ENCODE measurements at places on chromosomes 11 and 22.

- no peak for DNase-seq
Measured at GRCh38 chr11:26287067-26287518, 44.8 kb upstream of the ANO3 start.

DNA sequence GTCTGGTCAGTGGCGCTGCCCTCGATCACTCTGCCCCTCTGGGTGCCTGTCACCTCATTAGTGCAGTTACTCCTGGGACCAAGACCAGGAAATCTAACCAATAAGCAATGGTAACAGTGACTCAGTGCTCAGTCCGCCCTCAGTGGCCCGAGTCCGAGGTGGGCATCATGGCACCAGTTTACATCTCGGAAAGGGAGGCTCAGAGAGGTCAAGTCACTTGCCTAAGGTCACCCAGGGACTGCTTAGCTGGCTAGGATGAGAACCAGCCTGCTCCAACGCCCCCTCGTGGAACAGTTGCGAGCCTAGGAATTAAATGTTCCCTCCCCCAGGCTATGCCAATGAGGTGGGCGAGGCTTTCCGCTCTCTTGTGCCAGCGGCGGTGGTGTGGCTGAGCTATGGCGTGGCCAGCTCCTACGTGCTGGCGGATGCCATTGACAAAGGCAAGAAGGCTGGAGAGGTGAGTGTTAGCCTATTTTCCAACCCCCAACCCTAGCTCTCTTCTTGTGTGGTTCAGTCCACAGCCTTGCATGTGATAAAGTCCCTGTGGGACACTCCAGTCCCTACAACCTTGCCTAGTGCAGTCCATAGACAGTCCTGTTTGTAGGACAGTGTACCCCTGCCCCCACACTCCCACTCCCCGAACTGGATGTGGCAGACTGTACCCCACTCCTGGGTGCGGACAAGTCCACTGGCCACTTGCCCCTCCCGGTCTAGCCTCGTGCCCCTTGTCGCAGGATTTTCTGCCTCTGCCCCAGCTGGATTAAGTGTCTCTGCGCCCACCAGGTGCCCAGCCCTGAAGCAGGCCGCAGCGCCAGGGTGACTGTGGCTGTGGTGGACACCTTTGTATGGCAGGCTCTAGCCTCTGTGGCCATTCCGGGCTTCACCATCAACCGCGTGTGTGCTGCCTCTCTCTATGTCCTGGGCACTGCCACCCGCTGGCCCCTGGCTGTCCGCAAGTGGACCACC lies 1.1 kb downstream of the MTFP1 start:
- peak; percentile 86 for DNase-seq

GRCh38 chr11:14229472-14229871 lies 129.5 kb downstream of the RRAS2 start:
- no peak for DNase-seq

GRCh38 chr11:127651888-127652221 lies 651.3 kb upstream of the KIRREL3 start:
- no peak for DNase-seq

DNA sequence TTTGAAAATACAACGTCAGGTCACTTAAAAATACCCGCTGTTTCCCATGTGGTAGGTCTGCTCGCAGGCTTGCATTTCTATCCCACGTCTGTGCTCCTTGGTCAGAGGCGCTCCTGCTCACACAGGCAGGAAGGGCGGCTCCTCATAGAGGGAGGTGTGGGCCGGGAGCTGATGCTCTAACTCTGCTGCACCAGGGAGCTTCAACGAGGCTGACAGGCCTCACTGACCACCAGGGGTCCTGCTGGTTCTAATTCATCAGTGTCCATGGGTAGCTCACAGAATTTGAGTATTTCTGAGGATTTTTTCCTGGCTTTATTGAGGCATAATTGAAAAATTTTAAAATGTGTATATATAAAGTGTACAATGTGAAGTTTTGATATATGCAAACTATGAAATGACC lies 68.5 kb downstream of the PIWIL3 start:
- no peak for DNase-seq

GRCh38 chr11:128764424-128765095 lies 70.7 kb downstream of the FLI1 start:
- no peak for DNase-seq

DNA sequence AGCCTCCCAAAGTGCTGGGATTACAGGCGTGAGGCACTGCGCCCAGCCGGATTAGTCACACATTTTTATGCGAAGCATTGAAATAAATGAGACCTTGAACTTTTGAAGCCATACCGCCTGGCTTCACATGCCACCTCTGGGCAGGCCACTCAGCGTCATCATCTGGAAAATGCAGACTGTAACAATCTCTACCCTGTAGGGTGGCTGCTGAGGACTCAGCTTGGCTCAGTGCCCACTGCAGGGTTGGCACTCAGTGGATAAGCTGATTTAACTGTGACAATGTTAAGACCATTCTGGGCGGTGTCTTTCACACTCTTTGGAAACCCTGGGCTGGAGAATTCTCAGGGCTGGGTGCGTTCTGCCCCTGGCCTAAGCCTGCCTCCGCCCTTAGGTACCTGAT lies 8.5 kb downstream of the SH3BP1 start:
- no peak for DNase-seq

- no peak for DNase-seq
Measured at GRCh38 chr11:980438-981357, 55.0 kb downstream of the AP2A2 start.

DNA sequence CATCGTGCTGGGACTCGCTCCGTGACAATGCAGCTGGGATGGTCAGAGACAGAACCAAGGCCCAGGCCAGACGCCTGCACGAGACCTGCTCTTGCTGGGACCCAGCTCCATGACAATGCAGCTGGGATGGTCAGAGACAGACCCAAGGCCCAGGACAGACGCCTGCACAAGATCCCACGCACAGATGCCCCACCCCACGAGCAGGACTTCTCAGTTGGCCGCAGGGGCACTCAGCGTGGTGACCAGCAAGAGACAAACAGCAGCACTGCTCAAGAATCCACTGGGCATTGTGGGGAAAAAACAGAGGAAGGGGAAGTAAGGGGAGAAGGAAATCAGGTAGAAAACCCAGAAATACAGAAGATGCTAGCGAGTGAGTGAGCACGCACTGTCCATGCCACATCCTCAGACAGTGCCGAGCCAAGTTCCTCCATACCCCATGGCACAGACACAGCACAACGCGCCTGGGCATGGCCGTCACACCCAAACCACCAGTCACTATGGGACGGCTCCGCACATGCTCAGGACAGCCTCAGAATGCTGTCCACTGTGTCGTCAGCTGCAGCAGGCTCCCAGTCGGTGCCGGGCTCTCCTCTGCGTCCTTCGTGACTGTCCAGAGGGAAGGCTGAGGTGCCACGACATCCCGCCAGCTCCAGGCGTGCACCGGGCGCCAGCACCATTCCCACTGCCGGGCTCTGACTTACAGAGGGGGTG lies 44.5 kb downstream of the BRD1 start:
- DNase-seq: no peak

GRCh38 chr11:75033916-75034315 lies 45.2 kb downstream of the NEU3 start:
- no peak for DNase-seq

DNA sequence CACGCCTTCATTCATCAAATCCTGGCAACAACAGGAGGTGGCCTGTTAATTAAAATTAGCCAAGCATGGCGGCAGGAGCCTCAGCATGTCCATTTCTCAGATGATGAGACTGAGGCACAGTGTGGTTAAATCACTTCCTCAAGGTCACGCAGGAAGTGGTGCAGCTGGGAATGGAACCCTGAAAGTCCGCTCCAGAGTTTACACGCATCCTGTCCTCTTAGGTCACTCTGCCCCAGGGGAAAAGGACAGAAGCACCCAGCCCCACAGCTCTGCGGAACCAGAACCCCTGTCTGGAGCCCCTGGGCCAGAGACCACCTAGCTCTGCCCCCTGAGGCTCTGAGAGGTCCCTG lies 19.6 kb downstream of the RPL3 start:
- DNase-seq: no peak

DNA sequence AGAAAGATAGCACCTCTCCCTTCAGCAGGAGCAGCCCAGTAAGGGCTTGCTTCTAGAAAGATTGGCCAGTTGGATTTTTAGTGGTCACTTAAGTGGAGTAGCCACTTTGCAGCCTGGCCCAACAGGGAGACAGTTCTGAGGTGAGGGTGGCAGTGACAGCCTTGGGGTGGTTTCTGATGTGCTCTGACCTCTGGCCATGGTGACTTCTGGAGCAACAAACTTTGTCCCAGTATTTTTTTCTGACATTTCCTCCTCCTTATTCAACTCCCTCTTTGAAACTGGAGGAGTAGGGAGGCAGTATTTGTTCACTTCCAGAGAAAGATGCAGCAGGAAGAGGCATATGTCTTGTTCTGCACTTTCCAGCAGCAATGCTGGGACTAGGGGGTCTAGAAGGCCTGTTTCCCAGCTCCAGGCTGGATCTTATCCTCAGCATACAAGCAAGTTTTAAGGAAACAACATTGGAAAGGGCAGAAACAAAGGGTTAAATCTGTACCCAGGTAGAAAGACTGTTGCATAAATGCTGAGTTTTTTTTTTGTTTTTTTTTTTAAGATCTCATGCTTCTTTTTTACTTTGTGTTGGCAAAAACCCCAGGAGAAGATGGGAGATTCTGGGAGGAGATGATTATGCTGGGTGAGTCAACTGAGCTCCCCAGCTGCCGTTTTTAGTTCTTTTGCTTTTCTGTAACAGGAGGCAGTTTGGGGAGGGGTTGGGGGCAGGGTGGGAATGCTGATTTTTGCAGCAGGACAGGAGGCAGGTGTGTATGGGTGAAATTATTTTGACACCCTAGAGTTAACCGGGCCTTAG lies 37.2 kb downstream of the RCOR2 start:
- DNase-seq: no peak

DNA sequence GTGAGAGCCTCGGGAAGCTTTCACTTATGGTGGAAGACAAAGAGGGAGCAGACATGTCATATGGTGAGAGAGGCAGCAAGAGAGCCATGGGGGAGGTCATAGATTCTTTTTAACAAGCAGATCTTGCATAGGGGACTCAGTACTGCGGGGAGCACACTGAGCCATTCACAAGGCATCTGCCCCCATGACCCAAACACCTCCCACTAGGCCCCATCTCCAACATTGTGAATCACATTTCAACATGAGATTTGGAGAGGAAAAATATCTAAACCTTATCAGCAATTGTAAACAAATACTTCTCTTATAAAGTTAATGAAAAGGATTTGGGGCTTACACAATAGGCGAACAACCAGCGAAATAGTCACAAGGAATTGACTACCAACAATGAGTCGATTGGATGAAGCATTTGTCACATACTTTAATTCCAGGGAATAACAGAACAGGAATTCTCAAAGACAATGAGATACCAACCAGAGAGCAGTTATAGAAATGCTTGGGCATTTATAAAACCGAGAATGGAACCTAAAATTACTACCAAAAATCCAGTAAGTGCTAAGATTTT lies 7.3 kb downstream of the DDI1 start:
- DNase-seq: no peak

GRCh38 chr11:92890846-92891245 lies 78.6 kb upstream of the MTNR1B start:
- no peak for DNase-seq

All from CD4-positive, alpha-beta T cell treated with Interleukin-15 for 4 hours (primary cell).